Cortex of kidney (tissue), 1 donor: ENCODE measurements at places on chromosomes 16 and 17.

GRCh38 chr17:20083156-20083859, 74.1 kb downstream of the SPECC1 start:
- DNase-seq: no peak

- no peak for DNase-seq
These were observed 140.8 kb upstream of the CHMP6 start for GRCh38 chr17:80850817-80851216.

GRCh38 chr17:8628172-8628571, 2.4 kb downstream of the MYH10 start:
- no peak for DNase-seq

GRCh38 chr16:85210423-85211169, 98.3 kb upstream of the CIBAR2 start:
- no peak for DNase-seq
